ENCODE measurements at places on chromosomes 1 and 21.

- no peak for DNase-seq
Observed at GRCh38 chr1:90715309-90715708, 1.8 kb downstream of the BARHL2 start.

- no peak for DNase-seq
Observed at GRCh38 chr1:9037476-9038337, 11.5 kb upstream of the SLC2A7 start.

- no peak for DNase-seq
Observed at GRCh38 chr21:31326522-31327242, 17.4 kb downstream of the TIAM1 start.

DNA sequence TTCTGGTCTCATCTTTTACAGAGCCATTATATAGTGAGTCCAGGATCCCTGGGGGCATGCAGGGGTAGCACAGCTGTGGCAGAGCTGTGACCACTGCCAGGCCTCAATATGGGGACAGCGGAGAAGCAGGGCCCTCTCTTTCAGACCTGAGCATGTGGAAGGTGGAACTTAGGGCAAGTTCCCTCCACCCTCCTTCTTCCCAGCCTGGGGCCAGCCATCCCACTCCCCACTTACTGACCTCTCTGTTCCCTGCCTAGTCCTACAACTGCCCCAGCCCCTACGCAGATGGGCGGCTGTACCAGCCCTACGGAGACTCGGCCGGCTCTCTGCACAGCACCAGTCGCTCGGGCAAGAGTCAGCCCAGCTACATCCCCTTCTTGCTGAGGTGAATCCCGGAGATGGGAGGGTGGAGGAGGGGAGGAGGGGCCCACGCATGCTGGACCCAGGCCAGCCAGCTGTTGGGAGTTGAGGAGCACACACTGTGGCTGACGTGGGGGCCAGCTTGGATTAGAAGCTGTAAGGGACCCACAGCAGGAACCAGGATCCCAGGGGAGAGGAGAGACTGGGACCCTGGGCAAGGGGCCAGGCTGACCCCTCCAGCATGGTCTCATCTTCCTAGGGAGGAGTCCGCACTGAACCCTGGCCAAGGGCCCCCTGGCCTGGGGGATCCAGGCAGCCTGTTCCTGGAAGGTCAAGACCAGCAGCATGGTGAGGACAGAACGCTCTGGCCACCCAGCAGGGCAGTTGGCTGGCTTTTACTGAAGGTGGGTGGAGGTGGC, 10.7 kb downstream of the PSRC1 start:
- no peak for DNase-seq

GRCh38 chr1:160731990-160732389, 7.1 kb upstream of the SLAMF7 start:
- no peak for DNase-seq

GRCh38 chr1:6466023-6466422, at the start of gene TNFRSF25:
Gene TNFRSF25, minus strand, starts transcription at chr1:6466173. Its CDS starts 66 bp downstream, at chr1:6466107.
- DNase-seq: no peak

GRCh38 chr1:43389326-43390313, at the start of the genes MED8 and SZT2:
Gene MED8, minus strand, starts transcription at chr1:43389800. Its CDS starts 36 bp downstream, at chr1:43389764.
Gene SZT2, plus strand, starts transcription at chr1:43389899. Its CDS starts 70 bp downstream, at chr1:43389969.
- DNase-seq: peak; percentile 90

- DNase-seq: no peak
Observed at GRCh38 chr1:29338908-29339575, 102.7 kb downstream of the PTPRU start.

DNA sequence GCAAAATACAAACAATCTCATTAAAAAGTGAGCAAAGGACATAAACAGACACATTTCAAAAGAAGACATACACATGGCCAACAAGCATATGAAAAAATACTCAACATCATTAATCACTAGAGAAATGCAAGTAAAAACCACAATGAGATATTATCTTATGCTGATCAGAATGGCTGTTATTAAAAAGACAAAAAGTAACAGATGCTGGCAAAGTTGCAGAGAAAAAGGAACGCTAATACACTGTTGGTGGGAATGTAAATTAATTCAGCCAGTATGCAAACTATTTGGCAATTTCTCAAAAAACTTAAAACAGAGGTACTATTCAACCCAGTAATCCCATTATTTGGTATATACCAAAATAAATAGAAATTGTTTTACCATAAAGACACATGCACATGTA, 32.2 kb upstream of the TNFSF18 start:
- no peak for DNase-seq

GRCh38 chr1:76210160-76210559, 135.6 kb downstream of the ST6GALNAC3 start:
- no peak for DNase-seq

- no peak for DNase-seq
Observed at GRCh38 chr1:70382682-70383081, 28.2 kb upstream of the ANKRD13C start.

- DNase-seq: no peak
Observed at GRCh38 chr1:32613472-32613871, 36.9 kb downstream of the ZBTB8OS start.

DNA sequence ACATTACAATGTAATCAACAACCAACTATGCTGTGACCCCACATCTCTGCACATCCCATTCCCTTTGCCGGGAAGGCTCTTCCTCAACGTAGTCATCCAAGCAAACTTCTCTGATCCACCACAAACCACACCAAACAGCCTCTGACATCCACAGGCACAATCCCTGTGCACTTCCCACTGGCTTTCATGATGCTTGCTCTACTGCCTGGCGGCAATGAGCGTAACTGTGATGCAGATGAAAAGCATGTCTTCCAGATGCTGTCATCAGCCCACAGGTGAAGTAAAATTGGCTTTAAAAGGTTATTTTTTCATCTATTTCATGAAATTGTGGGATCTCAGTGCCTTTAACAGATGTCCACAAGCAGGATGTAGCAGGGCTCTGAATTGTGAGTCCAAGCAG, 635.2 kb downstream of the SMYD3 start:
- DNase-seq: no peak

GRCh38 chr1:2949966-2950925, 71.0 kb upstream of the ACTRT2 start:
- no peak for DNase-seq

- no peak for DNase-seq
Observed at GRCh38 chr1:99614728-99615127, 31.2 kb upstream of the PALMD start.

GRCh38 chr1:234851450-234852438, 241.8 kb upstream of the IRF2BP2 start:
- DNase-seq: no peak

DNA sequence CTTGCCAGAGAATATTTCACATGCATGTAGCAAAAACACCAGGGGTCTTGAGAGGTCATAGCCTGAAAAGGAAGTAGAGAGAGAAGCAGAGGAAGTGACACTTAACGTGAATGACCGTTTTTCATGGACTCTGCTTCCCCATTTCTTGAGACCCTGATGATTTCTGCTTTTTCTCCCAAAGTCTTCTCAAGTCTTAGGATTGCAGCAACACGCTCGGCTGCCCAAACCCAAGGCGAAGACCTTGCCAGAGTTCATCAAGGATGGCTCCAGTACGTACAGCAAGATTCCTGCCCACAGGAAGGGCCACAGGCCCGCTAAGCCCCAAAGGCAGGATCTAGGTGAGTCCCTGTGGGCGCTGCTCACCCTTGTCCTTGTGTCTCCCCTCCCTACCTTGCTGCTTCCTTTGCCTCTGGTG, 12.8 kb downstream of the THEMIS2 start:
- no peak for DNase-seq

GRCh38 chr1:53244141-53244540, 5.8 kb upstream of the MAGOH start:
- DNase-seq: no peak

- DNase-seq: no peak
Observed at GRCh38 chr1:109113590-109114341, at the start of gene ELAPOR1. Gene ELAPOR1, plus strand, starts transcription at chr1:109114115. Its CDS starts 69 bp downstream, at chr1:109114184.

DNA sequence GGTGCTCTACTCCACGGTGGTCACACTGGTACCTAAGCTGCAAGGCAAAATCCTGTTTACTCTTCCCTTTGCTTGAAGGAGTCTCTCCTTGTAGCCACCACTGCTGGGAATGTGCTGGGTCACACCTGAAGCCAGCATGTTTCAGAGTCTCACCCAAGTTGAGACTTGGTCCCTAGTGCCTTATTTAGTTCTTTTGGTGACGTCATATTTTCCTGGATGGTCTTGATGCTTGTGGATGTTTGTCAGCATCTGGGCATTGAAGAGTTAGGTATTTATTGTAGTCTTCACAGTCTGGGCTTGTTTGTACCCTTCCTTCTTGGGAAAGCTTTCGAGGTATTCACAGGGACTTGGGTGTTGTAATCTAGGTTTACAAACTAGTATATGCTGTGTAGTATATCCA, 5.6 kb upstream of the MTARC2 start:
- DNase-seq: no peak

DNA sequence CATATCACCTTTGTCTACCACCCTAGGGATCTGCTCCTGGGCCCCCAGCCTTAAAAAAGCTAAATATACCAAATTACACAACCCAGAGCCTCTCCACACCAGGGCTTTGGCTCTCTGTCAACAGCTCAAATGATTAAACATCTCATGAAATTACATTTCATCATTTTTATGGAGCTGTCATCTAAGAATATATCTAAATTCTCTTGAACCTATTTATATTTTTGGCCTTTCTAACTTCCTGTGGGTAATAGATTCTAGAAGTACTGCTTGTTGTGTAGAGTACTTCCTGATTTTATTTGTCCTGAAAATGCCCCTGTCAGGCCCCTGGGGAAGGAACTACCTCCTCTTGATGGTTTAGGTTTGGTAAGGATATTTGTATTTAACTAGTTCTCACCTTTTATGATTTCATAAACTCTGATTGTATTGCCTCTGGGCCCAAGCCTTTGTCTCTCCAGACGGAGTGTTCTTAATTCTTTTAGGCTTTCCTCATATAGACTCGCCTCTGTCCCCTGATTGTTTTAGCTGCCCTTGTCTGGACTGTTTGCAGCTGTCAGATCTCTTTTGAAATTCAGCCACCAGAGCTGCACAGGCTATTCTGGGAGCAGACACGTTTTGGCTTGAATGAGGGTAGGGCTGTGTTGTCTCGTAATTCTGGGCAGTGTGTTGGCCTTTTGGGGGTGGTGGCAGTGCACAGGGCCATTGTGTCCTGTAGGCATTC, 16.6 kb downstream of the MYOG start:
- DNase-seq: no peak

GRCh38 chr1:177897281-177897997, 72.4 kb downstream of the SEC16B start:
- no peak for DNase-seq

- DNase-seq: no peak
Observed at GRCh38 chr1:224589006-224589405, 27.1 kb upstream of the CNIH3 start.
